ENCODE measurements at places on chromosomes 12 and 14.

GRCh38 chr14:101017209-101017608 lies 113.7 kb upstream of the RTL1 start:
- DNase-seq, result no peak

DNA sequence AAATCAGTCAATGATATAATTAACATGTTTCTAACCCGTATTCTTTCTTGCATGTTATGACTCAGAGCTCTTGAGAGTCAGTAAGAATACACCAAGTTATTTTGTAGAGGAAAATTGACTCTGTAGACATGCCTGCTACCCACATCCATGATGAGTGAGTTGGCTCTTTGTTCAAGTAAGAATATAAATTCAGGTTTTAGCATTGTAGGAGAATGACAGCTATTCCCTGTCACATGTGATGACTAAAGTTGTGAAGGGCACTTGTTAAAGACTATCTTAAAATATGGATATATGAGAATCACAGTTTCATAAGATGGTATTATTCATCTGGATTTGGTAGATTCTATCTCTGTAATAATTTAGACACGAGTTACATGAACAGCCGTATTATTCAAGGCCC lies 209.1 kb downstream of the CCDC59 start:
- DNase-seq, result no peak

- no peak for DNase-seq
Measured at GRCh38 chr14:32980178-32980901, 41.7 kb downstream of the NPAS3 start.

- DNase-seq, result no peak
Measured at GRCh38 chr12:93099792-93100191, 170.7 kb upstream of the EEA1 start.

GRCh38 chr12:15690320-15690719 lies 98.9 kb downstream of the EPS8 start:
- no peak for DNase-seq

GRCh38 chr12:107325075-107325608 lies 231.8 kb upstream of the CRY1 start:
- no peak for DNase-seq

GRCh38 chr12:9792185-9792900 lies 31.6 kb upstream of the CD69 start:
- DNase-seq, result no peak

GRCh38 chr12:122959566-122960192 lies 6.6 kb downstream of the ABCB9 start:
- DNase-seq, result no peak

- no peak for DNase-seq
Measured at GRCh38 chr14:51428981-51429380, 188.9 kb downstream of the TMX1 start.

DNA sequence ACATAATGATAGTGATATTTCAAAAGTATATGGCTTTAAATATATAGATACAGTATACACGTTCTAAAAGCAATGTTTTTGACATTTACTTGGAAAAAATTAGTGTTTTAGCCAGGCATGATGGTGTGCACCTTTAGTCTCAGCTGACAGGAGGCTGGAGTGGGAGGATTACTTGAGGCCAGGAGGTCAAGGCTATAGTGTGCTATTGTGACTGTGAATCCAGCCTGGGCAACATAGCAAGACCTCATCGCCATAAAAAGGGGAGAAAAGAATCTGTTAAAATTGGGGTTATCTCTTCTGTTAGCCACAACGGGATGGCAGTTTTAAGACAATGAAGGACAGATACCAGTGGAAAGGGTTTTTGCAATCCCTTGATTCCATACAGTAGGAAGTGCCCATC lies 95.2 kb downstream of the PLEKHA5 start:
- no peak for DNase-seq

DNA sequence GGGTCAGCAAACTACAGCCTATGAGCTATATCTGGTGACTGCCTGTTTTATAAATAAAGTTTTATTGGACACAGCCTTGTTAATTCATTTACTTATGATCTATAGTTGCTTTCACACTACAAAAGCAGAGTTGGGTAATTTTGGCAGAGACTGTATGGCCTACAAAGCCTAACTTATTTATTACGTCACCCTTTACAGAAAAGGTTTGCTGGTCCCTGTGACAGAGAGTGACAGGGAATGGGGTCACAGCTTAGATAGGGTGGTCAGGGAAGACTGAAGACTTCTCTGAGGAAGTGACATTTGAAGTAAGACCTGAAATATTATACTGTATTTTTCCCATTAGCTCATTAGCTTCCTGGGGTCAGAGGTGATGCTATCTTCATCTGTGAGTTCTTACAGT lies 75.7 kb upstream of the NEDD1 start:
- DNase-seq, result no peak
